NCI-H2227 treated with DMSO at 0.1 percent for 48 hours (cell line): ENCODE measurements at places on chromosomes 12 and 14.

DNA sequence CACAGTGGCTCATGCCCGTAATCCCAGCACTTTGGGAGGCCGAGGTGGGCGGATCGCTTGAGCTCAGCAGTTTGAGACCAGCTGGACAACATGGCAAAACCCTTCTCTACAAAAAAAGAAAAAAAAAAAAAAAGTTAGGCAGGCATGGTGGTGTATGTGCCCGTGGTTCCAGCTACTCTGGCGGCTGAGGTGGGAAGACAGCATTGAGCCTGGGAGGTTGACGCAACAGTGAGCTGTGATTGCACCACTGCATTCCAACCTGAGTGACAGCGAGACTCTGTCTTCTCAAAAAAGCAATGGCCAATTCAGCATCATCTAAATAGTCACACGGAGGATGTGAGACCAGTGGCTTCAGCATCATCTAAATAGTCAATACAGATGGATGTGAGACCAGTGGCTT is 10.4 kb upstream of the SAMD4A start:
- no peak for DNase-seq

- DNase-seq: no peak
Measured at GRCh38 chr14:63862163-63862562, 9.4 kb downstream of the SYNE2 start.

- DNase-seq: no peak
Measured at GRCh38 chr14:90534838-90535555, 138.2 kb downstream of the CALM1 start.

GRCh38 chr14:64387232-64387781 is 846 bp upstream of the MTHFD1 start:
- DNase-seq: peak; percentile 63

- no peak for DNase-seq
Measured at GRCh38 chr12:2820432-2820831, 8.0 kb downstream of the ITFG2 start.

DNA sequence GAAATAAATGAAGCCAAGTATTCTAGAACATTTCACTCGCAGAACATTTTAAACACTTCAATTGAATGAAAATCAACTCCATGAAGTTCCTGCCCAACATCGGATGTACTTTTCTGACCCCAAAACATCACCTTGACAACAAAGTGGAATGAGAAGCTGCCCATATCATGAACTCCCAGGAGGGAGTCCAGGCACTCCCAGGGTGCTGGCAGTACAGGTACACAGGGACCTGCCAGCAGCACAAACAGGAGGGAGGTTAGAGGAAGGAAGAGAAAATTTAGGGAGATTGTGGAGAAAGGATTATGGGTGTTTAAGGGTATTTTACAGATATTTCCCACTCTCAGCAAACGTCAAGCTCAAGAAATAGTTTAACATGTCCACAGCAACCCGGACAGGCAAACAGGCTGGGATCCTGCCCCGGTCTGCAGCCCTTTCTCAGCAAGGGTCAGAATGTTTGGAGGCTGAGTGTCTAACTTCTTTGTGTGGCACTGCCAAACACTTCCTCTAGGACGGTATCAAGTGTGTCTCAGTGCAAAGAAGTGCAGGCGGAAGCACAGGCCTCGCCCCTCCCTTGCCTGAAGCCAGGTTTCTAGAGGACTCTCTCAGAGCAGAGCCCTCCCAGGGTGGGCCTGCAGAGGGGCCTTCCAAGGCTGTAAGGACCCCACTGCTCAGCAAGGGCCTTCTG is 72.2 kb downstream of the SETD3 start:
- no peak for DNase-seq

DNA sequence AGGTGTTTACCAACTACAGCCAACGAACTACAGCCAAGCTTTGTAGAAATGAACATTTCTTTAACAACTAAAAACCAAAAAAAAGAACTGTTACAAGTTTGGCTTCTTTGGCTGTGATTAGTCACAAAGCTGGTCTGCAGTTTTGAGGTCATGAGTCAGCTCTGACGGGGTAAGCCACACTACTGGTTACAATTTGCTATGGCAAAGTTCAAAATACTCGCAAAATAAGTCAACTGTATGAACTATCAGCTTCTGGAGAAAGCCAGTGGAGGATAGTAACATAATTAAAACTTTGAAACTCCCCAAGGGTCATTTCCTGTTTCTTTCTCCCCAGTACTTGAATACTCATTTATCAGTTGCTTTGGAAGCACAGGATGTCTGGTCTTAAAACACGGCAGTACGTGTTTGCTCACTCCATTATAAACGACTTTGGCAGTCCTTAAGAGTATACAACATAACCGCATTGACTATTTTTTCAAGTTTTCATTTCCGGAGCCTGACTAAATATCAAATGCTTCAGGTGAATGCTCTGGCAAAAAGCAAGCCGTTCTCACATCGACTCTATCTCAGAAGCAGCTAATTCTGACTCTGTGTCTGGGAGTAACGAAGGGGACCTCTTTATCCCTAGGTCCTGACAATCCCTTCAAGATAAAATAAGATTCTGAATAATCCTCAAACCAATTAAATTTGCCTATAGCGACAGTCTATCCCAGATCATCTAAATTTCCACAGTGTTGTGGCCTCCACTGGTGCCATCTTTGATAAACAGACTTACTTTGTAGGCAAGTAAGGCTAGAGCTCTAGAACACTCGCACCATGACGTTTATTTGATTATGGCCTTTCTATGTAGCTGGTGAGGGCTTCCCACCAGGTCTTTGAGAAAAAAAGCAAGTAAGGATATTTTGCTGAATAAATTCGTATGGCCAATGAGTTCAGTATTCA is 10.6 kb downstream of the PHLDA1 start:
- DNase-seq: no peak

- DNase-seq: no peak
Measured at GRCh38 chr14:85479306-85479705, 50.6 kb upstream of the FLRT2 start.

GRCh38 chr14:104577426-104577825 is 2.1 kb upstream of the C14orf180 start:
- no peak for DNase-seq

DNA sequence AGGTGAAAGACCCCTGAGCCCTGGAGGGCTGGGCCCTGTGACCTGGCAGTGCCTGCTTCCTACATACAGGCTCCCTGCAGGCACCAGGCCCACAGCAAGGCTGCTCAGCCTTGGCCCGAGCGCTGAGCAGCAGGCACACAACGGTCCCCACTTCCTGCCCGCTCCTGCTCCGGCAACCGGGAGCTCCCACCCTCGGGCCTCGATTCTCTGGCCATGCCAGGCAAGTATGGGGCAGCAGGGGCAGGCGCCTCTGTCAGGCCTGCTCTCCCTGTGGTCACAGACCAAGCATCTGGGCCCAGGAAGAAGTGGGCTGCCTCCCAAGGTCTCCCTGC is 30.6 kb upstream of the NUDT14 start:
- DNase-seq: no peak

DNA sequence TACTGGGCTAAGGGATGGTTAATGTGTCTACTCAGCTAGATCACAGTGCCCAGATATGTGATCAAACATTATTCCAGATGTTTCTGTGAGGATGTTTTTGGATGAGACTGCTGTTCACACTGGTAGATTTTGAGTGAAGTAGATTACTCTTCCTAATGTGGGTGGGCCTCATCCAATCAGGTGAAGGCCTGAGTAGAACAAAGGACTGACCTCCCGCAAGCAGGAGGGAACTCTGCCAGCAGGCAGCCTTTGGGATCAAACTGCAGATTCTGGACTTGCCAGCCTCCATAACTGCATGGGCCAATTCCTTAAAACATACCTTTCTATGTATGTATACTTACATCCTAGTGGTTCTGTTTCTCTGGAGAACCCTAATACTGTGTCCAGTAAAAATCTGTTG is 219.3 kb downstream of the APAF1 start:
- no peak for DNase-seq

DNA sequence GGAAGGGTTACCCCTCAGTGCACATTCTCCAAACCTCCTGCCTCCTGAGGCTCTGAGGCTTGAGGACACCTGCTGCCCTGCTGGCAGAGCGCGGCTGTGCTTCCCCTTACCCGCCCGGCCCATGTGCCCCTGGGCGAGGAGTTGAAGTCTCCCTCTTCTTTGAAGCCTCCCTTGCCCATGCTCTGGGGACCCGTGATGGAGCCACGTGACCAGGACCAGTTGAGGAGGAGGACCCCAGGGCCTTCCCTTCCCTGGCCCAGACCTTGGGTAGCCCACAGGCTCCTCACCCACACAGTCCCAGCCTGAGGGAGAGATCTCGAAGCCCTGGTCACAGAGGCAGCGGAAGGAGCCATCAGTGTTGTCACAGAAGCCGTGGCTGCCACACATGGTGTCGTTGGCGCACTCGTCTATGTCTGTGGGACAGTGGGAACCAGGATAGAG is 12.9 kb downstream of the ISCA2 start:
- no peak for DNase-seq

DNA sequence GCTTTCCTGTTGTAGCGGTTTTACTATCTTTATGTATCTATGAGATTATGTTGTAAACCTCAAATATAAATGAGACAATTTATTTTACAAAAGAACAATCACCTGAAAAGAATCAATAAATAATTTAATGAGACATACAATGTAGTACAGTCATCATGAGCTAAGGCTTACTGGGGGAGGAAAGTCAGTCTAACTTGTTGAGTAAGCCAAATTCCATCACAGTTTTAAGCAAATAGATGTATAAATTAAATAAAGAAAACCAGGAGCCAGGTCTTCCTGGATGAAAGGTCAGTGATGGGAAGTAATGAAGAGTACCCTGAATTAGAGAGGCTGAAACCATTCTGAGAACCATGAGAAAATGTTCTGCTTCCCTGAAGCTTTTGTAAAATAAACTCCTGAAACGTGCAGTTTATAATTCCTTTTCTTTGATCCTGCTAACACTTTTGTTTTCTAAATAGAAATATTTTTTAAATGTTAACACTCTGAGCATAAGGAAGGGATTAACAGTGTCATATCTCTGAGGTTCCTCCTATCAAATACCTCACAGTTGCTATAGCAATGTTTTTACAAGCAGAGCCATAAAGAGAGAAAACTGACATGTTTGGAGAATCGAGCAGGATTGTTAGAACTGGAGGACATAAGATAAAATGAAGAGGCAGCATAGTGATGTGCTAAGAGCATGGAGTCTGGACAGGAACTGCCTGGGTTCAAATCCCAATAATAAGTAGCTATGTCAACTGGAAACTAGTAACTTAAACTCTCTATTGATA is 444.9 kb upstream of the FOXG1 start:
- DNase-seq: no peak

GRCh38 chr12:57025196-57025595 is 8.9 kb upstream of the TAC3 start:
- no peak for DNase-seq

DNA sequence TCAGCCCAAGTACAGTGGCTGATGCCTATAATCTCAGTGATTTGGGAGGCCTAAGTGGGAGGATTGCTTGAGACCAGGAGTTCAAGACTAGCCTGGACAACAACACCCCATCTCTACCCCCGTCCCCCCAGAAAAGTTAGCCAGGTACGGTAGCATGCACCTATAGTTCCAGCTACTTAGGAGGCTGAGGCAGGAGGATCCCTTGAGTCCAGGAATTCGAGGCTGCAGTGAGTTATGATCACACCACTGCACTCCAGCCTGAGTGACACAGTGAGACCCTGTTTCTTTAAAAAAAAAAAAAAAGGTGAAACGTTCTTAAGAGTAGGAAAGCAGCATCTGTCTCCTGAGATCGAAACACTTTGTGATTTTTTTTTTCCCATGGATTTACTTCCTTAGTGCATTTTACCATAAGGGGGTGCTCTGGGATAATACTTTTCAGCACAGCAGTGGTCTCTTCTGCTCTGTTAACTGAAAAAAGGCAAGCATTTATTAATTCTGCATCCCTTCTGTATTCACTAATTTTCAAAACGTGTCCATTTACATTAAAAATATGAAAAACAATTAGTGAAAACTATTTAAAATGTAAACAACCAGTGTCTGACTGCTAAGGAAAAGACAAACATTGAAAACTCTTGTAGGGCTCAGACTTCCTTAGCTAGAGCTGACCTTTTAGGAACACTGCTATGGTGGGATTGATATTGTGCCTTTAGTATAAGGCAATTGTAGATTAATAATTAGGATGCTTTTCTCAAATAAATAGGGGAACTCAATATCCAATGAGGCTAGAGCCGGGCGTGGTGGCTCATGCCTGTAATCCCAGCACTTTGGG is 31.2 kb upstream of the USP44 start:
- DNase-seq: peak; percentile 47

GRCh38 chr12:130339951-130340350 is 2.3 kb downstream of the PIWIL1 start:
- no peak for DNase-seq

DNA sequence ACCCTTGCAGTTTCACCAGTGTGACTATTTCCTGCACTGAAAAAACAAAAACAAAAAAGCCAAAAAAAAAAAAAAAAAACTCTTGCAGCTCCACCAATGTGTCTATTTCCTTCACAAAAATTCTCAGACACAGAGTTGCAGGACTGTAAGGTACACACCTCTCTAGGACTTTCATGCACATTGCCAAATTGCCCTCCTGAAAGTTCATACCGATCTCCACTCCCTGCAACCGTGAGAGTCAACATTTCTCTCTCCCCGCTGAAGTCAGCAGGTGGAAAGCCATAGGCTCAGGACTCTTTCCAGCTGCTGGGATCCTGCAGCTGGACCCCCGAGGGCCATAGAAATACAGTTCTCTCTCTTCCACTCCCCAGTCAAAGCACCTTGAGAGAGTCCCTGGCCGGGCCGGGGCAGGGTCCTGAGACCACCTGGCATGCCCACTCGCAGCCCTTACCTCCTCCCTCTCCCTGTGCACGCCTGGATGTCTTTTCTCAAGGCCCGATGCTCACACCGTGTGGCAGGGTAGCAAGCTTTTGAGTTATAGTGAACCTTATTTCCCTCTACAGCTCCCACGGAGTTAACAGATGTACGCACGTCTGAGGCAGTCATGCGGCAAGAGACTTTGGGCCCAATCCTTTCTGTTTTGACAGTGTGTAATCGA is 23.6 kb downstream of the MMAB start:
- DNase-seq: no peak
